ENCODE measurements at places on chromosomes 6 and 20. TPM values are rescaled to one million over a fixed set of nuclear protein-coding genes. Genes with fewer than 3 reads are reported as not detected.

SLC35D3 gene
- total RNA-seq, result not detected

CLIC5 gene
- not detected for total RNA-seq

SLC22A2 gene
- total RNA-seq, result not detected

PRPH2 gene
- not detected for total RNA-seq

MACROD2 gene
- 8.7 TPM for total RNA-seq
